HEK293T (cell line): ENCODE measurements at places on chromosomes 12 and 14.

- DNase-seq: no peak
These were observed 120.3 kb downstream of the GARIN6 start for GRCh38 chr12:99767809-99768208.

- no peak for DNase-seq
These were observed 390.1 kb upstream of the RGS6 start for GRCh38 chr14:71541973-71542690.

- DNase-seq: peak; percentile 22
These were observed 376 bp downstream of the INSM2 start for GRCh38 chr14:35534208-35534872.

GRCh38 chr14:54221971-54222370 is 174.8 kb upstream of the CDKN3 start:
- no peak for DNase-seq

- no peak for DNase-seq
These were observed 144.6 kb downstream of the ATP23 start for GRCh38 chr12:58086006-58086405.

DNA sequence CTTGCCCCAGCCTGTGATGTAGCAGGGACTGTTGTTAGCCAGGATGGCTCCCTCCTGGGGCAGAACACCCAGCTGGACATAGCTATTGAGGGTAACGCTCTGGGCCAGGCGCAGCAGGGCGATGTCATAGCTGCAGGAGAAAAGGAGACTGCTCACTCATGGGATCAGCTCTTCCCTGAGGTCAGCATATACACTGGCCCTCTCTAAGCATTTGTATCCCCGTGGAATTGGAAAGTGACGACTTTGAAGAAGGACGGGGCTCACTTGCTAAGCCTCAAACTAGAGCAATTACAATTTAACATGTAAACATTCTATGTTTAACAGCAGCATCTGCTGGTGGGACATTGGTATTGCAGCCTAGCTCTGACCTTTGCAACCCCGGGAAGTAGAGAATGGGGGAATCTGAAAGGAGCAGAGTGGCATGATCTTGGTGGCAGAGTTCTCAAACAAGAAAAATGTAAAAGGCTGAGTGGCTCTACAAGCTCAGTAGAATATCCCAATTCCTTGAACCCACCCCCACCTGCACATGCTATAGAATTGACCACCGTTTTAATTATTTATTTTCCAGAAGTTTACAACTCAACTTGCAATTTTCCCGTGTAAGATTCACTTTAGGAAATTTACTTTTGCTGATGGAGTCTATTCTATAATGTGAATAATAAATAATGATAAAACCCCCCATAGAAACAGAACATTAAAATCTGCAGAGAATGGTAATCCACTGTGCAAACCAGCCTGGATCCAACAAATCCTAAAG is 5.0 kb downstream of the CELA1 start:
- DNase-seq: peak; percentile 71

- no peak for DNase-seq
These were observed 59.5 kb upstream of the IGF1 start for GRCh38 chr12:102539651-102540553.

GRCh38 chr12:95997911-95998510 is 1.9 kb upstream of the HAL start:
- no peak for DNase-seq

DNA sequence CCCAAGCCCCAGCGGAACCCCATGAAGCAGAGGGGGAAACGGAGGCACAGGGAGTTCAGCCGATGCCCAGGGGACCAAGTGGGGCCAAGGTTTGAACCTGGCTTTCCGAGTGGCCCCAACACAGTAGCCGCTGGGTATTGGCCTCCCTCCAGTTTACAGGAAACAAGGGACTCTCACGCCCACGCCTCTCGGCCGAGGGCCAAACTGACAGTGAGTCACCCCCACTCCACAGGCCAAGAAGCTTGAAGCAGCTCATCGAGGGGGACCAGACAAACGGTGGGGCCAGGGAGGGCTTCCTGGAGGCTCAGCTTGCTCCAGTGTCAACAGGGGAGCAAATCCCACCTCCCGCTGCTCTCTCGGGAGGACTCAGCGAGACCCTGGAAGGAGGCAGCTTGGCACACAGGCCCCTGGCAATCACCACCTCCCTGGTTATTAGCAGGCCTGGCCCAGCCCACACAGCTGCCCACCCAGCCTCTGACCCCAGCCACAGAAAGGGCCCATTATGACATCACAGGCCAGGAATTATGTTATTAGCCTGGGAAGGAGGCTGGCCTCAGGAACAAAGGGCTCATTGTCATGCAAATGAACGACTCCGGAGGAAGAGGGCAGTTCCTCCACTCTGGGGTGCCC is 54.6 kb downstream of the NCOR2 start:
- no peak for DNase-seq

GRCh38 chr14:61140872-61141271 is 140.3 kb downstream of the TMEM30B start:
- no peak for DNase-seq

- DNase-seq: no peak
These were observed 1.1 kb downstream of the TSPAN9 start for GRCh38 chr12:3078086-3078820.

DNA sequence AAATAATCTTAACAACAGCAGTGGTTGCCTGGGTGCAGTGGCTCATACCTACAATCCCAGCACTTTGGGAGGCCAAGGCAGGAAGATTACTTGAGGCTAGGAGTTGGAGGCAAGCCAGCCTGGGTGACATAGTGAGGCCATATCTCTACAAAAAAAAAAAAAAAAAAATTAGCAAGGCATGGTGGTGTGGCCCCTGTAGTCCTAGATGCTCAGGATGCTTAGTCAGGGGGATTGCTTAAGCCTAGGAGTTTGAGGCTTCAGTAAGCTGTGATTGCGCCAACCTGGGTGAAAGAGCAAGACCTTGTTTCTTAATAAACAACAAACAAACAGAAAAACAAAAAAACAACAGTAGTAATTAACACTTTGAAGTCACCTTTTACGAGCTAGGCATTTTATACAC is 642 bp upstream of the ACSM4 start:
- DNase-seq: no peak

DNA sequence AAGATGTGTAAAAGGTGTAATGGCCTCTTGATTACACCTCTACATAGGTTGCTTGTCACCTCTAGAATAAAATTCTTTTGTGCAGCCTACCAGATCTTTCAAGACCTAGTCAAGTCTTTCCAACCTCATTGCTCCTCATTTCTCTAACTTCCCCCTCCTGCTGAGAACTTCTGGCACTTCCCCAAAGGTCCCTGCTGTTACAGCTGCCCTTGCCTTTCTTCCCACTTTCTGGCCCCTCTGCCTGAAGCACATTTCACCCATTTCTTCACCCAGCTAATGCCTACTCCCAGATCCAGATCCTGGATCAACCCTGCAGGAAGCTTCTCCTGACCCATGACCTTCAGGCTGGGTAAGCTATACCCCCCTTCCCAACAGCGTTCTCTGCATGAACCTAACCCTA is 1.5 kb downstream of the TSHR start:
- no peak for DNase-seq

DNA sequence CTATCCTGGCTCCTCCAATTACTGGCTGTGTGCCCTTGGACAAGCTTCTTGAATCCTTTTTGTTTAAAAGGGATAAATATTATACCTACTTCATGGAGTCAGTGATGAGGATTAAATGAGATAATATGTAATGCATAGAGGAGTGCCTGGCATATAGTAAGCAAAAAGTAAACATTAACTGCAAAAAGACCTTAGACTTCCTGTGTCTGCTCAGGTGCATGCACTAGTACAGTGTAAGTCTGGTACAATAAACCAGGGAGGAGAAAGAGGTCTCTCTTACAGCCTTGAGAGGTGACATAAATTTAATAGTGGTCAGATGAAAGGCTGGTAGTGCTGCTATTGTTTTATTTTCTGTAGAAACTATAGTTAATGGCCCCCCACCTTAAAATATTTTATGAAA is 305.2 kb upstream of the MIS18BP1 start:
- DNase-seq: no peak

- no peak for DNase-seq
These were observed 35.9 kb upstream of the DYNC1H1 start for GRCh38 chr14:101928415-101928841.

GRCh38 chr12:117774941-117775775 is 193.6 kb downstream of the KSR2 start:
- DNase-seq: no peak

- no peak for DNase-seq
These were observed 201.3 kb upstream of the RBM19 start for GRCh38 chr12:114167431-114167830.

DNA sequence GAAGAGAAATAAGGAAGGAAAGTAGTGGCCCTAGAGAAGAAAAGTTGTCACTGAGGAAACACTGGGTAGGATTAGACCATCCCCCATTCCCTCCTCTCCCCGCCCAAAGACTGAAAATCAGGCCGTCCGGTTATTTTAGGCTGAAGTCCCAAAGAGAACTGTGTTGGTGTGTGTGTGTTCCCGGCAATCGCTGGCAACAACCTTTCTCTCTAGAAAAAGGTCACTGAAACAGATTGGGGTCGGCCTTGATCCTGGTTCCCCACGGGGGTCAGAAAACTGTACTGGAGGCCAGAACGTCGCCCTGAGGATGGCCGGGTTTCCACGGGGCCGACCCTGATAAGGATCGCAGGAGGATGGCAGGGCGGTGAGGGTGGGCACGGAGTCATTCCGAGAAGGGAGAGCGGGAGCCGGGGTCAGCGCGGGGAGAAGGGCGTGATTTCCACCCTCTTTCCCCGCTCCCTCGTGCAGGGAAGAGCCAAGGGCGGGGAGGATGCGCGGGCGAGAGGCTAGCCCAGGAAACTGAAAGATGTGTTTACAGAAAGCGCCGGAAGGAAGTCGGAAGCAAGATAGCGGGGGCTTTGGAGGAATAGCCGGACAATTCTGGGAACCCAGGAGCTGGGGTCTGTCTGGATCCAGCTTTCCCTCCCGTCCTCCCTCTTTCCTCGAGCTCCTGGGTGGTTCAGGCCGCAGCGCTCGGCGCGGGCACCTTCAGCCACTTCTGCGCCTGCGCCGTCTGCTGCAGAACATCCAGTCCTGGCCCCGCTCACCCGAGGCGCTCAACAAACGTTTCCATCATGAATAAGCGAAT is 25.3 kb upstream of the SPTLC2 start:
- DNase-seq: no peak

DNA sequence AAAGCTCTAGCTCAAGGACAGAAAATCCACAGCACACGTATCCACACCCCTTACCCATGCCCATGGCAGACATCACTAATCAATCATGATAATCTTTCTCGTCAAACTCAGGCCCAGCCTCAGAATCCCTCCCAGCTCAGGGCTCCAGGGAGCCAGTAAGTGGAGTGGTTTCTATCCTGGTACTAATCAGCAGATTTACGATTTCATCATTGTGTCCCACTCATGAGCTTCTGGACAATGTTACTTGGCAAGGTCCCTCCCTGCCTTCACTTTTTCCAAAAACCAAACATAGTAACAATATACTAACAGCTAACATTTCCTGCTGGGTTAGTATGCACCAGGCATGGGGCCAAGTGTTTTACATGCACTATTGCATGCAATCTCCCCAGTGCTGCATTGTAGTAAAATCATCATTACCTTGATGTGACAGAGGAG is 45.8 kb upstream of the NCOR2 start:
- no peak for DNase-seq

DNA sequence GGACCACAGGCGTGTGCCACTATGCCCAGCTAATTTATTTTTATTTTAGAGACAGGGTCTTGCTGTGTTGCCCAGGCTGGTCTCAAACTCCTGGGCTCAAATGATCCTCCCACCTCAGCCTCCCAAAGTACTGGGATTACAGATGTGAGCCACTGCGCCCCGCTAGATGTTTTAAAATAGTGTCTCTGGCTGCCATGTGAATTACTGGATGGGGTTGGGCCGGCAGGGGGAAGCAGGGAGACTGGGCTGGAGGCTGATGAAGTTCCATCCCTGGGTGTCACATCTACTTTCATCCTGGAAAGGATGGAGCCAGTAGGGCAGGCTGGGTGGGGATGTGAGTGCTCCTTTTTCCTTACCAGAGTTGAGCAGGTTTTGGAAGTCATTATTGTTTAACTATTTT is 46.1 kb downstream of the DNAH10 start:
- DNase-seq: peak; percentile 34

GRCh38 chr14:54355698-54356097 is 41.1 kb upstream of the CDKN3 start:
- no peak for DNase-seq

- DNase-seq: no peak
These were observed 9.2 kb upstream of the HSP90AA1 start for GRCh38 chr14:102095871-102096568.

DNA sequence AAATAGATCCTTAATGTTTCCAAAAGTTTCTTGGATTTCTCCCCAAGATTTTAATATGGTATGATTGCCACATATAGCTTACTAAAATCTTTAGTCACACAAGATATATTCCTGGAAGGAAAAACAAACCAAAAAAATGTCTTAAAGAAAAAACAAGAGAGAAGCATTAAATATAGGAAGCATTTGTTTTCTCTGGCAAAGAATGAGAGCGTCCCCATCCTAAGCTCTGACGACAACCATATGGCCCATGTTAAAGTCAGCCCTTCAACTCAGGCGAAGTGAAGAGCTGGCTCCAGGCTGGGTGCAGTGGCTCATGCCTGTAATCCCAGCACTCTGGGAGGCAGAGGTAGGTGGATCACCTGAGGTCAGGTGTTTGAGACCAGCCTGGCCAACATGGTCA is 35.6 kb downstream of the GCH1 start:
- DNase-seq: no peak

GRCh38 chr12:77833329-77833728 is 2.6 kb downstream of the NAV3 start:
- no peak for DNase-seq

DNA sequence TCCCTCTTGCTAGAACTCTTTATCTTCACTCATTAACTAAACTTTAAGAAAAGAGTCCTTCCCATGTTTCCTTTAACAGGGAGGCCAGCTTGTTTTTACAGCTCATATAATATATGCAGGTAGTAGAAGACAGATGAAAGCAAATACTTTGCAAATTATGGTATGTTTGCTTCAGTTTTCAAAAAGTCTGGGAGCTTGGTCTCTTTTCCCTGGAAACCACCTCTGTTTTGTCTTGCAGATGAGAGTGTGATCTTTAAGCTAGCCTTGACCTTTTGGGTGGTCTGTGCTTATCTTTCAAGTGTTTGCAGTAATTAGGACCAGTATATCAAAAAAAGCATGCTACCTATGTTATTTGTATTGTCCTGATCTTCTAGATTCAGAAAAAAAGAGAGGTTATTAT is 62.7 kb downstream of the ERC1 start:
- DNase-seq: no peak

DNA sequence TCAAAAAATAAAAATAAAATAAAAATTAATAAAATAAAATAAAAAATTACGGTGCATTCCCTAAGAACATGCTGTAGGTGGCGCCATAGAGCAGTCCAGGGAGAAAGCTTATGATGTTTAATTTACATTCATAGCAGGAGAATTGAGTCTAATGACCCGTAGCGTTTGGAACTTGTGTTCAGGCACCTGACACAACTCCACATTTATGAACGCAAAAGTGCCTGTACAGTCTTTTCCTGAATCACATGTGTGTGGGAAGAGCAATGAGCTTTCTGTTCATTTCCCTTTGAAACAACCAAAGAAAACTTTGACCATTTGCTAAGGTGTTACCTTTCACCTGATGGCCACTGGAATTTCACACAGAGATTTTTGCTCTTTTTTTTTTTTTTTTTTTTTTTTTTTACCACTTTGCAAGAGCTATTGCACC is 60.6 kb upstream of the KCNA1 start:
- peak; percentile 52 for DNase-seq
